CD4-positive, alpha-beta T cell (primary cell): ENCODE measurements at places on chromosomes 2 and 18. TPM values are rescaled to one million over a fixed set of nuclear protein-coding genes. Genes with fewer than 3 reads are reported as not detected.
A peak's percentile ranks its signal among the peaks of the same experiment; 100 is the strongest.

DNA sequence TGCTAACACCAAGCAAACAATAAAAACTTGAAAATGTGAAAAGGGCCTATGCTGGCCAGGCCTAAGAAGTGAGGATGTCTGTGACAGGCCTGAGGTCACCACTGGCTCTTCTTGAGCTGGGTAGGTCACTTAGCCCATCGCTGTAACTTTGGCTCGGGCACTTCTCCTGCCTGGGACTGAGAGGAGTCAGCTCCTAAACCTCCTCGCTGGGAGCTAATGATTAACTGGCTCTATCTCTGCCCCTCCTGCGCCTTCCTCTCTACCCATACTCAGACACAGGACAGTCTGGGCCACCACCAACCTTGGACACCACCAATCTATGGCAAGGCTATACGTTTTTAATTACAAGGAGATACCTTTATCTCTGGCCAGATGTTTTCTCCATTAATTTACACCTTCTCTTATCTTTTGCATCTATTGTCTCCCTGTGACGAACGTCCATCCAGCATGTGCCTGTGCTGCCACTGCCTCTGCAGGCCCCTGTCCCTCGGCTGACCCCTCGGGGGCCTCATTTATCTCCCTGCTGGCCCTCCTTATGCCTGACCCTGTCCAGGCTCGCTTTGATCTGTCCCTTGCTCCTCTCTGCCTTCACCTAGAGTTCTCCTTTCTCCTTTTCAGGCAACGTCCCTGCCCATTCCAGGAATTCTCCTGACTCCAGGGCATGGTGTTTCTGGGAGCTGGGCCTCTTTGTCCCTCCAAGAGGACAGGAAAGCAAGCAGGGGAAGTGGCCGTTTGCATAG is 149.1 kb upstream of the GATA6 start:
- no peaks in the 10 kb centered on the region for H3K36me3 ChIP-seq
- no peak for DNase-seq
- no peaks in the 10 kb centered on the region for H3K27me3 ChIP-seq
- no peak overlapping the region for H3K27ac ChIP-seq

DNA sequence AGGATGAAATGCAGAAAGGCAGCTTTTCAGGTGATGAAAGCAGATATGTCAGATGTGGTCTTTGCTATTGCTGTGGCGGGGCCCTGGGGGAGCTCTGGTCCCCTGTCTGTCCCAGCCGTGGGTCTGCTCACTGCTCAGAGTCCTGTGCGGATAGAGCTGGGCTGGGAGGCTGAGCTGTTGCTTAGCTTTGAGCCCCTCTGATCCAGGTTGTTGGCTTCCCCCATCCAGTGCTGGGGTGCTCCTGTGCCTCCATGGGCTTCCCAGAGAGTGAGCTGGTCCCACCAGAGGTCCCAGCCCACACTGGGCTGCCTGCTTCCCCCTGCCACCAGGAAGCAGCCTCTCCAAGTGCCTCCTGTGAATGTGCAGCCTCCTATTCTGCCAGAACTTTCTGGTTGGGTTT is 55.4 kb downstream of the SH3RF3 start:
- H3K27ac ChIP-seq = no peak overlapping the region
- H3K4me3 ChIP-seq = no peak overlapping the region
- H3K27me3 ChIP-seq = no peaks in the 10 kb centered on the region
- H3K4me1 ChIP-seq = no peaks in the 10 kb centered on the region
- DNase-seq = no peak

DNA sequence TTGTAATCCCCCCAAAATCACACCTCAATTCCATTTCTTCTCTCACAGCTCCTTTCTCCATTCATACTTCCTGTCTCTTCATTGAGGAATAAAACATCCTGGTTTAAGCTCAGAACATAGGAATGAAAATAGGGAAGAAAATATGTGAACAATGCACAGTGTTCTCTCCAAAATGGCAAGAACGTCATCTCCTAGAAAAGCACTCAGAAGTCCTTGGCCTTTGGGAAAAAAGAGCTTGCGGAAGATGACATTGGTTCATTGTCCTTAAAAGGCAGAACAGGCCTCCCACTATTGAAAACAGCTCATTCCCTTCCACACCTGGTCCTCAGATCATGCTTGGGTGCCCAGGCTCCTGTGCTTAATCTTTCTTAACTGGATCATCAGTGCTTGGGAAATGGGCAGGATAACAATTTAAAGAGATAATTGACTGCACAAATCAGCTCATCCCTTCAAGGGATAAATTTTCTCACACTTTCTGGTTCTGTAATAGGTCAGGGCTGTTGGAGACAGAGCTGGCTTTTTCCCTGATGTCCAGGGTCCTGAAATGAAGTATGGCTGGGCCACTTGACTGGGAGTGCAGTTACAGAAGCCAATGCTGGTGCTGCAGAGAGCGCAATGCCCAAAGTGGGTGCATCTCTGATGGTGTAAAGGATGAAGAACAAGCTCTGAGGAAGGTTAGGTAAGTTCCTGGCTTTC is 69.2 kb downstream of the MARCHF4 start:
- no peak overlapping the region for H3K27ac ChIP-seq
- no peaks in the 10 kb centered on the region for H3K4me1 ChIP-seq
- H3K36me3 ChIP-seq = no peaks in the 10 kb centered on the region
- DNase-seq = no peak
- H3K27me3 ChIP-seq = no peaks in the 10 kb centered on the region

DNA sequence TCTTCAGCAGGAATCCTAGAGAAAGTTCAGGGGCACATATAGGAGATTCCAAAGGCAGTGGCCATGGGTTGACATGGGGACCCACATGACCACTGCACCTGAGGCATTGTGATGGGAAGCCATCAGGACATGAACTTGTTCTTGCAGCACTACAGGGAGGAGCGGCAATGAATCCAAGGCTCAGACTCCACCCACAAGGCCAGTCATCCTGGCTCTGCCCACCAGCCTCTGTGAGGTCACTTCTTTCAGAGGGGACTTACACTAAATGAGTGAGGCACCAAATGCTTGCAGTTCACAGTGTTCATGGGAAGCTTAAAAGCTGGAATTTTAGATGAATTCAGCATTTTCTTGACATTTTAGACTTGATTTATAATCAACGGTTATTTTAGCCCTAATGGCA is 254.2 kb downstream of the SETBP1 start:
- no peaks in the 10 kb centered on the region for H3K36me3 ChIP-seq
- no peaks in the 10 kb centered on the region for H3K27me3 ChIP-seq
- H3K4me3 ChIP-seq = no peak overlapping the region
- H3K27ac ChIP-seq = no peak overlapping the region

- no peak for DNase-seq
- H3K27me3 ChIP-seq = no peaks in the 10 kb centered on the region
- H3K4me1 ChIP-seq = no peaks in the 10 kb centered on the region
- H3K27ac ChIP-seq = no peak overlapping the region
- no peak overlapping the region for H3K4me3 ChIP-seq
Measured at GRCh38 chr2:58341047-58341446, 99.9 kb upstream of the FANCL start.

DNA sequence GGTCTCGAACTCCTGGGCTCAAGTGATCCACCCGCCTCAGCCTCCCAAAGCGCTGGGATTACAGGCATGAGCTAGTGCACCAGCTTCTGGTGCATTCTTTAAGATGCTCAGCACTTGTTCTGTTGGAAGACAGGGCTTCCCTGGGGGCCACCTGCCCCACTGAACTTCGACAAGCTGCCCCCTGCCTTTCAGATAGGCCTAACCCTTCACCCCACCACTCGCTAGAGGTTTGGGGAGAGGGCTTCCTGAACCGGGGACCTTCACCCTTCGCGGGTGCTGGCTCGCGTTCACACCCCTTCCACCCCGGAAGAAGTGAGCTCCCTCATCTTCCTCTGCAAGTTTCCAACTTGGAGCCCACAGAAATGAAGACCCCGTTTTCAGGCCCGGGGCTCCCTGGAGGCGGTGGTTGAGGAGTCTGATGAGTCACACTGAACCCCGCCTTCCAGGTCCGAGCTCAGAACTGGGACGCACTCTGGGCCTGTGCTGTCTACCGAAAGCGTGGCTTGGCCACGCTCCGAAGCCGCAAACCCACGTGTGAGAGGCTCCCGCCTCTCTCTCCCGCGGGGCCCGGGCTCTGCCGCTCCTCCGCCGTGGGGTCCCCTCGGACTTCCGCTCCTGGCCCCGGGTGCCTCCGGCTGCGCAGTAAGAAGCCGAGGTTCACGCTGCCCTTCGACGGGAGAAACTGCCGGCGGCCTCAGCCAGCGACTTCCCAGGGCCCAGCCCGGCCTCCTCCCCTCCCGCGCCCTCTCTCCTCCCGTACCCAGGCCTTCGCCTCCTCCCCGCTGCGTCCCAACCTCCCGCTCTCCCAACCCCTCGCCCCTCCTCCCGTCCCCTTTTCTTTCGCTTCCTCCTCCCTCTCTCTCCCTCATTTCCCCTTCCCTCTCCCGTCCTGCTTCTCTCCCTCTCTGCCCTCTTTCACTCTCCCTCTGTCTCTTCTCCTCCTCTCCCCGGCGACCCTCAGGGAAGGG is 47.5 kb upstream of the SP3 start:
- H3K27ac ChIP-seq = no peak overlapping the region
- H3K27me3 ChIP-seq = peaks cover 4% of the 10 kb centered on the region
- peaks cover 13% of the 10 kb centered on the region for H3K4me1 ChIP-seq
- peak overlapping the region; percentile 55 for H3K4me3 ChIP-seq
- no peak for DNase-seq
- H3K36me3 ChIP-seq = no peaks in the 10 kb centered on the region

DNA sequence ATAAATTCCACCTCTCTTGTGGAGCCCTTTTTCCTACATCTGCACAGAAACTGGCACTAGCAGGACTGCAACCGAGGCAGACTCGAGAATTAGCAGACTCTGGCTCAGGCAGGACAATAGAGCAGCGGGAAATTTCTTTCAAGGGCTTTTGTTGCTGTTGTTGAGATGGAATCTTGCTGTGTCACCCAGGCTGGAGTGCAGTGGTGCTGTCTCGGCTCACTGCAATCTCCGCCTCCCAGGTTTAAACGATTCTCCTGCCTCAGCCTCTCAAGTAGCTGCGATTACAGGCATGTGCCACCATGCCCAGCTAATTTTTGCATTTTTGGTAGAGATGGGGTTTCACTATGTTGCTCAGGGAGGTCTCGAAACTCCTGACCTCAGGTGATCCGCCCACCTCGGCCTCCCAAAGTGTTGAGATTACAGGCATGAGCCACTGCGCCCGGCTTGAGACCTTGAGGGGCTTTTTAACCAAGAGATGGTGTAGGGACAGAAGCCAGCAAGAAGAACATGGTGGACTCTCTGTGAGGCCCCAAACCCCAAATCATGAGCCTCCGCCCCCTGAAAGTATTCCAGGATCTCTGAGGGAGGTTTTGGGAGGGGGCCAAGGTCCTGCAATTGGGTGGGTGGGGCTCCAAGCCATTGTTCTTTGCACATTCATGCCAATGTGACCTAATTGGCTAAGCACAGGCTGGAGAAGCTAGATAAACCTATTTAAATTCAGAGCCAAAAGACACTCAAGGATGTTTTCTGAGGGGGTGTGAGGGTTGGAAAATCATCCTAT is 68.4 kb upstream of the MSH2 start:
- no peaks in the 10 kb centered on the region for H3K27me3 ChIP-seq
- no peaks in the 10 kb centered on the region for H3K36me3 ChIP-seq
- no peak overlapping the region for H3K27ac ChIP-seq
- no peak overlapping the region for H3K4me3 ChIP-seq
- DNase-seq = no peak
- no peaks in the 10 kb centered on the region for H3K4me1 ChIP-seq

- no peaks in the 10 kb centered on the region for H3K36me3 ChIP-seq
- no peaks in the 10 kb centered on the region for H3K4me1 ChIP-seq
- H3K27me3 ChIP-seq = no peaks in the 10 kb centered on the region
- H3K27ac ChIP-seq = no peak overlapping the region
Measured at GRCh38 chr18:35715139-35715538, 133.6 kb downstream of the GALNT1 start.

- no peak for DNase-seq
- H3K27me3 ChIP-seq = peaks cover 23% of the 10 kb centered on the region
- H3K4me3 ChIP-seq = no peak overlapping the region
- peaks cover 19% of the 10 kb centered on the region for H3K36me3 ChIP-seq
- peaks cover 18% of the 10 kb centered on the region for H3K4me1 ChIP-seq
Measured at GRCh38 chr2:230823264-230823964, 41.3 kb upstream of the ITM2C start.

DNA sequence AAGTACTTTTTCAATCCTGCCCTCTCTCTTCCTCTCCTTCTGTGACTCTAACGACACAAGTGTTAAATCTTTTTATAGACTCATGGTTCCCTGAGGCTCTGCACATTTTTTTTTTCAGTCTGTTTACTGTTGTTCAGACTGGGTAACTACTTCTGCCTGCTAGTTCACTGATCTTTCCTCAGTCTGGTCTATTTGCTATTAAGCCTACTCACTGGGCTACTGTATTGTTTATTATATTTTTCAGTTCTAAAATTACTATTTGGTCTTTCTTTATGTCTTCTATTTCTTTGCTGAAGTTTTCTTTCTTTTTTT is 21.3 kb downstream of the PPP3R1 start:
- peaks cover 4% of the 10 kb centered on the region for H3K36me3 ChIP-seq
- no peaks in the 10 kb centered on the region for H3K27me3 ChIP-seq
- no peak overlapping the region for H3K4me3 ChIP-seq

DNA sequence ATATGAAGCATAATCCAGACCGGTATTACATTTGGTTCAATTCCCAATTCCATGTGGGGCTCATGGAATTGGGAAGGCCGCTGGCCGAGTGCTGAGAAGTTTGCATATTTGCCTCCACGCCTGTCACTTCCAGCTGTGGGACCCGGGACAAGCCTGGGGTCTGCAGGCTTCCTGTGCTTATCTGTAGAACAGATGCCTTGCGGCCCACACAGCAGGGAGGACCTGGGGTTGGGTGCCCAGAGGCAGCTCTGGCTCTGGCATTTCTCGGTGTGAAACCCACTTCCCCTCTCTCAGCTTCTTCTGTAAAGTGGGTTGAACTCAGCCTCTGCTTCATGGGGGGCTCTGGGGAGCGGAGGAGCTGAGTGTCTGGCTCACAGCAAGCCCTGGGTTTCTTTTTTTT is 97.9 kb downstream of the SH3BP4 start:
- H3K36me3 ChIP-seq = no peaks in the 10 kb centered on the region
- H3K27ac ChIP-seq = no peak overlapping the region
- H3K4me3 ChIP-seq = no peak overlapping the region
- no peaks in the 10 kb centered on the region for H3K27me3 ChIP-seq
- H3K4me1 ChIP-seq = peaks cover 7% of the 10 kb centered on the region

GRCh38 chr18:59929621-59930295 is 30.0 kb downstream of the PMAIP1 start:
- H3K36me3 ChIP-seq = no peaks in the 10 kb centered on the region
- H3K27me3 ChIP-seq = no peaks in the 10 kb centered on the region
- no peak overlapping the region for H3K4me3 ChIP-seq
- H3K4me1 ChIP-seq = no peaks in the 10 kb centered on the region
- no peak overlapping the region for H3K27ac ChIP-seq

Gene IGFBP2
- total RNA-seq = not detected

Gene CCDC88A
- 11.0 TPM for total RNA-seq

Gene LONRF2
- total RNA-seq = 0.08 TPM

Gene DSG1
- not detected for total RNA-seq

Gene TWIST2
- total RNA-seq = not detected

Gene DSG3
- not detected for total RNA-seq

Gene CPLX4
- total RNA-seq = not detected
